Renal pelvis (tissue), 12 donors: ENCODE measurements at places on chromosomes 1 and 21. TPM values are rescaled to one million over a fixed set of nuclear protein-coding genes. Genes with fewer than 3 reads are reported as not detected.
A peak's percentile ranks its signal among the peaks of the same experiment; 100 is the strongest.

The MCOLN2 gene
- 0.97 TPM for polyA plus RNA-seq

The ZBTB8A gene
- 18.5 TPM for polyA plus RNA-seq

The DEPDC1 gene
- polyA plus RNA-seq = 14.0 TPM

The KDF1 gene
- 11.5 TPM for polyA plus RNA-seq

The GPR37L1 gene
- 0.13 TPM for polyA plus RNA-seq

The PRRC2C gene
- 125 TPM for polyA plus RNA-seq

- no peak for DNase-seq
Measured at GRCh38 chr1:83620016-83620415, 378.9 kb downstream of the TTLL7 start.

DNA sequence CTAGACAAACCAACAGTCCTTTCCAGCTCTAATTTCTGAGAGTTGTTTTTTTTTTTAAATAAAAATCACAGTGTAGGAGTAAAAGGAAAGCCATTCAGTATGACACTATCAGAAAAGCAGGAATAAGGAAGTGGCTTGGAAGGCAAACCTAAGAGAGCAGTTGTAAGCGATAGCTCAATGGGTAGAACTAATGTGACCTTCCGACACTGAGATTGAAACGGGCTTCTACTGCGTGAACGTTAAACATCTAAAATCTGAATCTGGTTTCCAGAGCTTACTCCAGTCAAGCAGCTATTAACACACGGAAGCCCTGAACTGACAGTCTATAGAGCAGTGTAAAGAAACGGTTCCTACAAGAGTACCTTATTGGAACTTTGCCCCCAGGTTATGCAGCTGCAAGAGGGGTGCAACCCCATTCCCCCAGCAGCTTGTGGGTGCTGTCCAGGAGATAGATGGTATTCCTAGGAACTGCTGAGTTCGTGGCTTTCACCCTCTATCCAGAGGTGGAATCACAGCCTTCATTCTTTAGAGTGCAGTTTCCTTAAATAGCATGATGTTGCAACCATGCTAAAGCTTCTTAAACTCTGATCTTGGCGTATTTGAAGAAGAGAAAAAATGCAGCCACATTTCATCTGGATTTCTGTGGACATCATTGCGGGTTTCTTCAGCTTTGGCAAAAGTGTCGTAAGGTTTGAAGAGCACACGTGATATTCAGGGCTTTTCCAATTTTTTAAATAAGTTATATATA is 3.3 kb upstream of the IRF2BP2 start:
- DNase-seq = no peak

DNA sequence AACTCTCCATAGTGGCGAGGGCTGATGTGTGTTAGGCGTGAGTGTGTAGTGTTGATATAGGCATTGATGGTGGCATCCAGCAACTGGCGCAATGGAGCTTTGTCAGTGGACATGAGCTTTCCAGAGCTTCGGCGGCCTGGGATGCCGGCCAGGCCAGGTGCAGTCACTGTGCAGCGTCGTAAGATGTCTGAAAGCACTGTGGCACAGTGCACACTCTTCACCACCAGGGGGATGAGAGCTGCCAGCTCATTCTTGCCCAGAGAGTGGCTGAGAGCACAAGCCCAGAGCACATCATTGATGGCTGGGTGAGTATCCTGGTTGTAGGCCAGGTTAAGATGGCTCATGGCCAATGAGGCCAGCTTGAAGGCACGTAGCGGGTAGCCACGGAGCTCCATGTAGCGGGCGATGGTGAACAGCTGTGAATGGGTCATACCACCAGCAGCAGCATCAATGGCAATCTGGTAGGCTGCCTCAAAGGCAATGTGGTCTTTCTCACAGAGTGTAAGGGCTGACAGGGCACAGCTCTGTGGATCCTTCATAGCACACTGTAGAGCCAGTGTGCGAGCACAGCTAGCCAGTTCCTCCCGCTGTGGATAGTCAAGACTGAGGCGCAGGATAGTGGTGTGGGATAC is 6.7 kb downstream of the UROD start:
- peak; percentile 39 for DNase-seq

DNA sequence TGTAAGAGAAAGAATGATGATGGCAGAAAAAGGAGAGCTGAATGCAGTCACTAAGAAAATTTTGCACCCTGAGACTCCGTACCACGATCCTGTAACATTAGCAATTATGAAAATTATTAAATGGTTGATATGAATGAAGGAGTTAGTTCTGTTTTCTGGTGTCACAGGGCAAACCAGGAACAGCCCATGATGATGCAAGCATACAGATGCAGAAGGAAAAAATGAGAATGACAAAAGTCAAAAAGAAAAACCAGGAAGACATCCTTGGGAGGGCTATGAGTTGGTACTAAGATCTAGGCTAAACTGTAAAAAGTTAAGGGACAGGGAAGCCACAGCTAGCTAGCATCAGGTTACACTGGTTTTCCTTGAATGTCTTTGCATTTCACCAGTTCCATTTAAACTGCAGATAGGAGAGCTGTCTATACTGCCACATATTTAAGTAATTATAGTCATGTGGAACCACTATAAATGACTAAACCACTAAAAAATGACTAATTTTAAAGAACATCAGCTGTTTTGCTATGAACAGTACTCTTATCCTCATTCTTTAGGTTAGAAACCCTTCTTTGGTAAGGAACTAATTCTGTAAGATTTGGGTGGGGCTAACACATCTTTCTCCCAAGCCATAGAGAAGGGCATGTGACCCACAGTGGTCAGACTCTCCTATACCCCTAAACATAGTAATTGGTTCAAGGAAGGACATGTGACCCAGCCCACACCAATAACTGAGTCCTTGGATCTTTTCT is 11.4 kb downstream of the DOCK7 start:
- DNase-seq = no peak

DNA sequence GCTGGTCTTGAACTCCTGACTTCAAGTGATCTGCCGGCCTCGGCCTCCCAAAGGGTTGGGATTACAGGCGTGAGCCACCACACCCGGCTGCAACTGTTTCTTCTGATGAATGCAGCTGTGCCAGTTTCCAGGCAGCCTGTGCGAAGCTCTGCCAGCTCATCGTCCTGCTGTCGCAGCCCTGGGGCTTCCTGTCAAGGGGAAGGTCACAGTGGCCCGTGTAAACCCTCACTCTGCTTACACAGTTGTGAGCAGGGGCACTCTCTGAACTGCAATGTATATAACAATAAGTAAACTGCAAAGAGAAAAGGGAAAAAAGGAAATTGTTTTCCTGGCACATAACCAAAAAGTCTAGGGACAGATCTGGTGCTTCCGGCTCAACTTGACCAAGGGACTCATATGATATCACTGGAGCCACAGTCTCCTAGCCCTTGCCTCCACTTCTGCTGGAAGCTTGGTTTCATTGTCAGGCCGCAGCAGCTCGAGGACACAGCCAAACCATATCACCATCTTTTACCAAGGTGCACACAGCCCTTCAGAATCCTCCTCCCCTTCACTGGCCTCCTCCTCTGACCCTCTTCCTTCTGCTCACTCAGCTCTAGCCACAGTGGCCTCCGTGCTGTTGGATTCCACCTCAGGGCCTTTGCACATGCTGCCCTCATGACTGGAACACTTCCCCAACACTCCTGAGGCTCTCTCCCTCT is 22.8 kb upstream of the LBR start:
- DNase-seq = no peak

- no peak for DNase-seq
Measured at GRCh38 chr1:198443365-198444233, 96.9 kb downstream of the ATP6V1G3 start.

DNA sequence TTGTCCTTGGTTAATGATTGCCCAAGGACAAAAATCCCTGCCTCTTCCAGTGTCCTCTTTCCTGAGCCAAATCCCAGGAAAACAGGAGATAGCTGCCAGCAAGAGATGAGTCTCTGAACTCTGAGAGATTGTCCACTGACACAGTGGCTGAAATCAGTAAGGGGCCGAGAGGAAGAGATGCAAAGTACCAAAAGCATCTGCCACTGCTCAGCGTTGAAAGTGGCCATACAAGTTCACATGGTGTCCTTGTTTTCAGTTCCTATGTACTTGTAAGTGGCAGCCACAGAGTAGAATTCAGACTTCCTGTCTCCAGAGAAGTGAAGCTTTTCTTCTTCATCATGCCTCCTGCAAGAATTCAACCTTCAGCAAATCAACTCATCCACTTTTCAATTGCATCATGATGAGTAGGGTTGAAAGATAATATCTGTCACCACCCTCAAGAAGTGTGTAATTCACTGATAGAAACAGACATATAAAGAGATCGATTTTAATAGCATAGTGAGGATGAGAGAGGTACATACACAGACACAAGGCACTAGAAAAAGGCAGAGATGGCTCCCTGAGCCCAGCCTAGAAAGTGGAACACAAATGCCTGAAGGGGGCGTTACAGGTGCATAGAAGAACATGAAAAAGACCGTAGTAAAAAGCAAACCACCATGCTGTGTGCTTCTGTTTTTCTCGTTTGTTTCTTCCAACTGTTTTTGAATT is 185.8 kb downstream of the MRPL39 start:
- DNase-seq = no peak

- DNase-seq = no peak
Measured at GRCh38 chr21:41478319-41479177, 29.4 kb downstream of the TMPRSS2 start.

GRCh38 chr1:172154551-172154950 is 265.9 kb upstream of the C1orf105 start:
- no peak for DNase-seq

- DNase-seq = no peak
Measured at GRCh38 chr1:46369542-46370213, 24.4 kb upstream of the FAAH start.

DNA sequence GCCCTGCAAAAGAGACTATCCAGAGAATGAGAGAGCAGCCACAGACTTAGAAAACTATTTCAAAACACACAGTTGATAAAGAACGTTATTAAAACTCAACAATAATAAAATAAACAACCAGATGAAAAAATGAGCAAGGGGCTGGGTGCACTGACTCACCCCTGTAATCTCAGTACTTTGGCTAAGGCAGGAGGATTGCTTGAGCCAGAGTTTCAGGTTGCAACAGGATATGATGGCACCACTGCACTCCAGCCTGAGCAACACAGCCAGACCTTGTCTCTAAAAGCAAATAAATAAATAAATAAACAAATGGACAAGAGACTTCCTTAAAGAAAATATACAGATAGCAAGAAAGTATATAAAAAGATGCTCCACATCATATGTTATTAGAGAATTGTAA is 144.6 kb downstream of the LRRIQ3 start:
- DNase-seq = no peak

DNA sequence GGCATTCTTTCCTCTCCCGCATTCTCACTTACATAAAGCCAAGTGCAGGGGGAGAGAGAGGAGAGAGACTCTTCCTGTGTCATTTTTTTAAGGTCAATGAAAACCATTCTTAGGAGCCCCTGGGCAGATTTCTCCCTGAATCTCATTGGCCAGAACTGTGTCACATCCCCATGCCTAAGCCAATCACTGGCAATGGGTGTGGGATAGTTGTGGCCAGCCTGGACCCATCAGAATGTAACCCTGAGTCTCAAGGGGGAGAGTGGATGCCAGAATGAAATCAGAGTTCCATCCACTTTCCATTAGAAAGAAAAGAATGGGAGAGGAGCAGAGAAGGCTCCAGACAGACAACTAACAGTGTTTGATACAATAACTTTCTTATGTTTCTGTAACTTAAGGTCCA is 31.2 kb upstream of the COQ8A start:
- no peak for DNase-seq

DNA sequence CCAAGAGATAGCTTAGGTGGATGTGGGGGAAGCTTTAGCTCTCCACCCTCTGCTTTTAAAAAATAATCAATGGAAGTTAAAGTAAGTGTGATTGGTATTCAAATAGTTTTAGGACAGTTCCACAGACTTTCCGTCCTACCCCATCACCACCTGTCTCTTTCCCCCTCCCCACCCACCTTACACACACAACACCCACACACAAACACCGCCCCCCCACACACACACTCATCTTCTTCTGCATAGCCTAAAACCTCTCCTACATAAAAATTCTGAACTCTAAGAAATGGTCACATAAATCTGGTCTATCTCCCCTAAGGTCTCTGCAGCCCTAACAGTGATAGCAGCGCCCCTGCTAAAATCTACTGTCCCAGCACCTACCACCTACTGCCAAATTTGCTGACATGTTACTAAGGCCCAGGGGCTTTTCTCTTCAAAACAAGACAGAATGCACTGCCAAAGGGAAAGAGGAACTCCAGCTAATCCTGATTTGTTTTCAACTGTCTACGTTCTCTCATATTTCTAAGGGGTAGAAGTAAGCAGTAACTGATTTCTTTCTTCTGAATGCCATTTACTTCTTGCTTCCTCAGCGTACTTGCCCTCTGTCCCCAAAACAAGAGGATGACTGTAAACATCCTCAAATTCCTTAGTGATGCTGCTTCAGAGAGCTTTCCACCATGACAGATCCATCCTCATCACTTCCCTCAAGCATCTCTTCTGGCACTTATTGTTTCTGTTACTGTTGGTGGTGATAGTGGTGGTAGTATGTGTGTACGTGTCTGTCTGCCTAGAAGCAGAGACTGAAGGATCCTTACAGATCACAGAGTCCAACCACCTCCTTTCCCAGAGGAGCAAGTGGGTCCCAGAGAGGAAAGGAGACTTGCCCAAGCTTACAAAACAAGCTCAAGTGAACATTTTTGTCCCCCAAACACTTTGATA is 56.8 kb downstream of the LUZP1 start:
- DNase-seq = no peak

GRCh38 chr1:223639331-223639749 is 26.2 kb downstream of the CAPN8 start:
- DNase-seq = no peak

DNA sequence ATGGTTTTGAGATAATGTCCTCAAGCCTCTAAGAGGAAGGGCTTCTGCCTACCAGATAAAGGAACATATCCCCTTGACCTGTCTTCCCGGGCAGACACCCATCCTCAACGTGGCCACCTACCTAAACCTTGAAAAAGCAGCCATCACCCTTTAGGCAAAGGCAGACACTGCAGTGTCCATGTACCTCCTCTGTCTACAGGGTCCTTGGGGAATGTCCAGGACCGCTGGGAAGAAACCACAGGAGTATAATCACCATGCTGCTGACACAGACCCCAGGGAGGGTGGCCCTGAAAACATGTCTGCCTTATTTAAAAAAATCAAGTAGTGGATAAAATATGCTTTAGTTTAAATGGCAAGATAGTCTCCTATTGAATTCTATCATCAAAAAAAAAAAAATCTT is 16.6 kb downstream of the BCAR3 start:
- DNase-seq = no peak

DNA sequence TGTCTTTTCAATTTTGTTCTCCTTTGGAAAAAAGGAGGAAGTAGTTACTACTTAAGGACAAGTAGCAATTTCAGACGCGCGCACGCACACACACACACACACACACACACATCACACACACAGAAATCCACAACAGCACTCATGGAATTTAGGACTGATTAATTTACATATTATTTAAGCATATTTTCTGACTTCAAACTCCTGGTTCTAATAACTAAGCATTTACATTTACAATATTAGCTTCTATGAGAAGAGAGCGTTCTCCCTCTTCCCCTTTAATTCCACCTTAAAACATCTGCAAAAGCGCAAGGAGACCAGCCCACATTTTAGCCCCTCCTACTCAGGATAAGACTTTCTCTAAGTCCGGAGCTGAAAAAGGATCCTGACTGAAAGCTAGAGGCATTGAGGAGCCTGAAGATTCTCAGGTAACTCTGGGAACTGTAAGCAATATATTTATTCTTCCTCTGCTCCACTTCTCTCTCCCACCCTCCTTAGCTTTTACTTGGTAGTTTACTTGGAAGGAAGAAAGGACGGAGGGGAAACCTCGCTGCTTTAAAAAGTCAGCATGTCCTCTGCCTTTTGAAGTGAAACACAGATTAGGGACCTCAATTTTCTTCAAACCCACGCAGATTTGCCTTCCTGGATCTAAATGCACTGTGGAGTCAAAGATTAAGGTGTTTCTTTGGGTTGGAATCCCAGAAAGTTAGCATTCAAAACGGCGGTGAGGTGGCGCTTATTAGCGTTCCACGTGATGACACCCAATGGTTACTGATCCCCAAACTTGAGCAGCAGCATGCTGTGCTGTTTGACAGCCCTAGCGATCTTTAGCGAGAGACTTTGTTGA is at the start of gene PLA2G4A:
Gene PLA2G4A, plus strand, starts transcription at position 339 of the 844 bp plus-strand sequence. CDS start 25,406 bp downstream, outside the sequence.
- peak; percentile 56 for DNase-seq
